ENCODE measurements at places on chromosomes 16 and 17. TPM values are rescaled to one million over a fixed set of nuclear protein-coding genes. Genes with fewer than 3 reads are reported as not detected.

MLKL gene
- polyA plus RNA-seq, result 16.1 TPM

PIMREG gene
- not detected for polyA plus RNA-seq

DNA sequence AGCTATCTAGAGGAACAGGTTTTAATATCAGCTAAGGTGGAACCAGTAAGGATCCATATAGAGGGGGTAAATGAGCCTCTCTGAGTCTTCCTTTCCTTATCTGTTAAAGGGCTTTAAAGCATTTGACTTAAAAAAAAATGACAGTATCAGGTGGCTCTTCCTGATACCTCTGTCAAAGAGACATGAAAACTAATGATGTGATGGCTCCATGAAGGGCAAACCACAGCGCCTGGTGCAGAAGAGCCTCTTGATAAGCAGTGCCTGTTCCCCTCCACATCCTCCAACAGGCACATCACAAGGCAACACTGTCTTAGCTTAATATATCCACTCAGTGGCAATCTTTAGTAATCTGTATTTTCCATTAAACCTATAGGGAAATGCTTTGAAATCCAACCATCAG lies 68.9 kb downstream of the USP31 start:
- no peaks in the 10 kb centered on the region for H3K4me1 ChIP-seq
- no peak overlapping the region for H3K27ac ChIP-seq
- no peak overlapping the region for H3K4me3 ChIP-seq
- H3K27me3 ChIP-seq, result no peaks in the 10 kb centered on the region

- no peaks in the 10 kb centered on the region for H3K27me3 ChIP-seq
- no peaks in the 10 kb centered on the region for H3K36me3 ChIP-seq
- DNase-seq, result no peak
- no peak overlapping the region for H3K4me3 ChIP-seq
Observed at GRCh38 chr17:79135628-79136405, 61.2 kb downstream of the ENGASE start.

GRCh38 chr17:47698749-47699535 lies 5.0 kb downstream of the TBKBP1 start:
- no peak overlapping the region for H3K4me3 ChIP-seq
- peaks cover 59% of the 10 kb centered on the region for H3K4me1 ChIP-seq
- H3K27me3 ChIP-seq, result no peaks in the 10 kb centered on the region
- peak; percentile 63 for DNase-seq
- H3K36me3 ChIP-seq, result no peaks in the 10 kb centered on the region

DNA sequence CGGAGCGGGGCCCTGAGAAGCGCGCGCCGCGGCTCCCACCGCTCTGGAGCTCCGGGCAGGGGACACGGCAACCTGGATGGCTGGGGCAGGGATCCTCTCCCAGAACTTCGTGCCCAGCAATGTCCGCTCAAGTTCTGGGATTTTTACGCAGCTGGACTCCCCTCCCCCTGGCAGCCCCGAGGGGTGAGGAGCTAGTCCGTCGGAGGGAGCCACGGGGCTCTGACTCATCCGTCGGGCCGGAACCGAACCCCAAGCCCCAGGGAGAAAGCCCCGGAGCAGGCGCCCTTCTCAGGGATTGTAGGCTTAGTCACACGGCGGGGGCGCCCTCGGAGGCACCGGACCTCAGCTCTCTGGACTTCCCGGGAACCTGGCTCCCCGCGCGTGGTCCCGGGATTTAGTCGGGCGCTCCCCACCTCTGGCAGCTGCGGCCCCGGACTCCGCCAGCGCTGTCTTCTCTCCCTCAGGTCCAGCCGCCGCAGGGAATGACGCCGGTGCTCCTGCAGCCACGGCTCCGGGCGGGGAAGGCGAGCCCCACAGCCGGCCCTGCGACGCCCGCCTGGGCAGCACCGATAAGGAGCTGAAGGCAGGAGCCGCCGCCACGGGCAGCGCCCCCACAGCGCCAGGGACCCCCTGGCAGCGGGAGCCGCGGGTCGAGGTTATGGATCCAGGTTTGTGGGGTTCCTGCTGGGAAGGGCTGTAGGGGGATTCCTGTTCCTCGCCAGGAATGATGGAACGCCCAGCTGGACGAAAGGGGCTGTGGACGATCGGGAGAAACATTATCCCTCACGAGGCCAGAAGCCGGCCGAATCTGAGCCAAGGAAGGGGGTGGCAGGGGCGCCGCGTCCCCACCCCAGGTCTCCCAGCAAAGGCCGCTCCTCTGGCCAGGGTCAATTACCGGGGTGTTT lies 830 bp downstream of the SPHK1 start:
- DNase-seq, result no peak
- no peaks in the 10 kb centered on the region for H3K27me3 ChIP-seq
- peaks cover 19% of the 10 kb centered on the region for H3K4me1 ChIP-seq
- no peak overlapping the region for H3K27ac ChIP-seq

GRCh38 chr17:59627274-59627673 lies 7.6 kb downstream of the CLTC start:
- H3K4me1 ChIP-seq, result peaks cover 59% of the 10 kb centered on the region
- H3K4me3 ChIP-seq, result no peak overlapping the region
- DNase-seq, result no peak
- H3K36me3 ChIP-seq, result no peaks in the 10 kb centered on the region

- DNase-seq, result no peak
- no peak overlapping the region for H3K4me3 ChIP-seq
- peaks cover 4% of the 10 kb centered on the region for H3K4me1 ChIP-seq
- H3K27me3 ChIP-seq, result no peaks in the 10 kb centered on the region
- no peaks in the 10 kb centered on the region for H3K36me3 ChIP-seq
Observed at GRCh38 chr16:2719328-2720063, 528 bp downstream of the PRSS27 start.

- peaks cover 40% of the 10 kb centered on the region for H3K36me3 ChIP-seq
- peak within 1 kb of the TSS; percentile 76 for H3K27ac ChIP-seq
- H3K27me3 ChIP-seq, result no peaks in the 10 kb centered on the region
- peak within 1 kb of the TSS; percentile 66 for H3K4me3 ChIP-seq
Observed at GRCh38 chr17:7314719-7315569, at the start of gene GPS2. Gene GPS2, minus strand, starts transcription at chr17:7315360. Its CDS starts 308 bp downstream, at chr17:7315052.

DNA sequence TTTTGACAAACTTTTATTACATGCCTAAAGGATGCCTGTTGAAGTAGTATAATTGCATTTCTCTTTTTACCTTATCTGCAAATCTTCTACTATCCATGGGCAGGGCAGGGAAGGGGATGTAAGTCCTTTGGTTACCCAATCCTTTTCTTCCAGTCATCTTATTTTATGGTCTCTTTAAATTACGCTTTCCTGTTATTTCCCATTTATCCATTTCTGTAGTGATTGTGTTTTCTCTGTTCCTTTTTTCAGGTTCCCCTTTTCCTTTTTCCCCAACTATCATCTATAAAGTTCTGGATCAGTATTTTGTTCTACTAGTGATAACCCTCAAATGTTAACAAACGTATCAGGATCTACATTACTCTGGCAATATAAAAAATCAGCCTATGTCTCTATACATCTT lies 3.3 kb upstream of the ABCA9 start:
- H3K4me3 ChIP-seq, result no peak overlapping the region
- no peak overlapping the region for H3K27ac ChIP-seq
- H3K36me3 ChIP-seq, result no peaks in the 10 kb centered on the region
- H3K4me1 ChIP-seq, result no peaks in the 10 kb centered on the region

Measured in CD8-positive, alpha-beta memory T cell (primary cell).